ENCODE measurements at places on chromosomes 11 and 22. TPM values are rescaled to one million over a fixed set of nuclear protein-coding genes. Genes with fewer than 3 reads are reported as not detected.
A peak's percentile ranks its signal among the peaks of the same experiment; 100 is the strongest.

DNA sequence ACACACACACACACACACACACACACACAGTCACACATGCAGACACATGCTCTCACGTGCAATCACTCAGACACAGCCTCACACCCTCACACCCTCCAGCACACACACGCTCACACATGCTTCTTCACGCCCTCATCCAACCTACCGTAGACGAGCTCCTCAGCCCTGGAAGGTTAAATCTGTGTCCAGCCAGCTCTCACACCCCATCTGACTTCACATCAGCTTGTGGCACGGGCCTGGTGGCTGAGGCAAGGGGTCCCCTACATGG is 1.3 kb upstream of the SCUBE1 start:
- DNase-seq = no peak
- H3K27me3 ChIP-seq = peaks cover 8% of the 10 kb centered on the region
- no peak overlapping the region for H3K27ac ChIP-seq
- H3K4me1 ChIP-seq = peaks cover 3% of the 10 kb centered on the region
- no peak overlapping the region for H3K4me3 ChIP-seq

- H3K4me1 ChIP-seq = no peaks in the 10 kb centered on the region
- no peak for DNase-seq
- H3K36me3 ChIP-seq = no peaks in the 10 kb centered on the region
- H3K4me3 ChIP-seq = no peak overlapping the region
- no peaks in the 10 kb centered on the region for H3K27me3 ChIP-seq
- H3K27ac ChIP-seq = no peak overlapping the region
Measured at GRCh38 chr11:24819006-24819405, 322.2 kb downstream of the LUZP2 start.

DNA sequence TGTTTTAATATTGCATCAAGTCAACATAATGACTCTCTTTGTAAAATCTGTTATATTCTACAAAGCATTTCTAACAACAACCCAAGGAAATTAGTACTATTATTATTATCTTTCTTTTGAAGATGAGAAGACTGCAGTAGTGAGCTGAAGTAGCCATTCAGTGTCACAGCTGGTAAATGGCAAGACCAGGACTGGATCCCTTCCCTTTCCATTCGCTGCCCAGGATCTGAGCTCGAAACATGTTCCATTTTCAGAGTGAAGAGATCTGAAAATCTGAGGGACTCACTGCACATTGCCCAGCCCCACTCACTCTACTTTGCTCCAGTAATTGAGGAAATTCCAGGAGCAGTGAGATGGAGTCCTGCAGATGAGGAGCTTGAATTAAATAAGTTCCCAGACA is 240.0 kb upstream of the BLID start:
- DNase-seq = no peak
- no peaks in the 10 kb centered on the region for H3K4me1 ChIP-seq
- H3K27me3 ChIP-seq = no peaks in the 10 kb centered on the region
- H3K4me3 ChIP-seq = no peak overlapping the region
- H3K27ac ChIP-seq = no peak overlapping the region

DNA sequence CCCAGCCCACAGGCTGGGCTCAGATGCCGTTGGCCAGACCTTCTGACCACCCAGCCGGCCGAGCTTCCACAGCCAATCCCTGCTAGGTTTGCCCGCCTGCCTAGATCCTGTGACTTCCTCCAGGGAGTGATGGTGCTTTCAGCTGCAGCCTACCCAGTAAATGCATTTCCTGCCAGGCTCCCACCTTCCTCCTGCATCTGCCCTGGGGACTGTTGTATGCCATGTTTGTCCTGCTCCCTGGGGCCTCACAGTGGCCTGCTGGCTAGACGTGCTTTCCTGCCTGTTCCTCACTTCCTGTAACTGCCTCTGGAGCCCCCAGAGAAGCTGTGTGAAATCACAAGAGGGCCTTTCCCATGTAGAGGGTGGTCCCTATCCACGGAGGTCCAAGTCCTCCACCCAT is 86.2 kb downstream of the GALNT18 start:
- peak overlapping the region; percentile 86 for H3K27ac ChIP-seq
- DNase-seq = no peak
- H3K4me3 ChIP-seq = no peak overlapping the region
- H3K4me1 ChIP-seq = peaks cover 86% of the 10 kb centered on the region

DNA sequence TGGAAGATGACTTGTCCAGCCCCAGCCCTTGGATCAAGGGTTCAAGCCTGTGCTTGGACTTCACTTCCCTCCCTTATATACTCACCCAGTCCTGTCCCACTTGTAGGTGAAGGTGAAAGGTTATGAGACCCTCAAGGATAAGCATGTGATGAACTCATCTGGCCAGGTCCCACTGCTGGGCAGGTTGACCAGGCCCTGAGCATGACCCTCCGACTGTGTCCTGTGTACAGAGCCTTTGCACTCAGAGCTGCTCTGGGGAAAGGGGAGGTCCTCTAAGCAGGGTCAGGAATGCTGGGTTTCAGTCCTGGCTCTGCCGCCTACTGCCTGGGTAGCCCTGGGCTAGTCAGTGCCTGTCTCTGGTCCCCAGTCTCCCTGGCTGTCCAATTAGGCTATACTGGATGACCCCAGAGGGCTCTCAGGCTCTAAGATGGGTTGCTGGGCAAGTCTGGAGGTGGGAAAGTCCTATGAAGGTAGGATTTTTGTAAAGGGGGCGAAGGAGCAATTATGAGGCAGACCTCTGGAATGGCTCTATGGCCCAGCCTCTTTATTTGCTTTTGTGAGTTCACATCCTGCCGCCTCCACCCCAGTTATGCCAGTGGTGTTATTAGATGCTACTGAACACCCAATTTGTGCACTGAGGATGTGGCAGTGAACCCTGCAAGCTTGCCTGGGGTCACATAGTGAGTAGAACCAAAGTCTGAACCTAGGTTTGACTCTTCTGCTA is 14.1 kb downstream of the DGAT2 start:
- H3K4me3 ChIP-seq = no peak overlapping the region
- no peaks in the 10 kb centered on the region for H3K27me3 ChIP-seq
- H3K36me3 ChIP-seq = no peaks in the 10 kb centered on the region
- no peaks in the 10 kb centered on the region for H3K4me1 ChIP-seq
- H3K27ac ChIP-seq = no peak overlapping the region

DNA sequence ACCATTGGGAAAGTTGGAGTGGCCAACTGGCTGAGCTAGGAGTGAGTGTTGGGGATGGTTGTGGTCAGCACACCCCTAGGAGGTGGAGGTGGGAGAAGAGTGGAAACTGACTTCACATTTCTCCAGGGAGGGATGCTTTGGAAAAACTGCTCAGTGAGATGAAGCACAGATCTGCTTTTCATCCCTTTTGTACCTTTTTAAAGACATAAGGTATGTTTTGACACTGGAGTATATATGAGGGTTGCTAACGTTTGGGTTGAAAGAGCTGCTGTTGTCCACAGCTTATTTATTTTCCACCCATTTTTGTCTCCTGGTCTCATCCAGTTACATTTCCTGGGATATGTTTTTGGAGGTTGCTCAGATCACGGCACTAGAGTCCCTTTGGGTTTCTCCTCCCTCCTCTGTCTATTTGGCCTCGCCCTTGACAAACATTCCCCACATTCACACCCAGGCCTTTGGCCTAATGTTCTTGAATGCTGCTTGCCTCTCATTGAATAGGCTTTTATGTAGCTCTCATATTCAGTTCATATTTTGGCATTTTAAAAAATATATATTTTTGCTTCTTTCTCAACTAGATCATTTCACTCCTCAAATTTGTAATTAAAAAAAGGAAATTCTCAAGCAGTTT is 8.3 kb downstream of the SREBF2 start:
- no peaks in the 10 kb centered on the region for H3K36me3 ChIP-seq
- H3K4me1 ChIP-seq = peaks cover 22% of the 10 kb centered on the region
- H3K27me3 ChIP-seq = no peaks in the 10 kb centered on the region
- no peak overlapping the region for H3K4me3 ChIP-seq
- DNase-seq = no peak
- no peak overlapping the region for H3K27ac ChIP-seq

GRCh38 chr11:22244986-22245592 is 52.2 kb downstream of the ANO5 start:
- no peaks in the 10 kb centered on the region for H3K36me3 ChIP-seq
- no peak overlapping the region for H3K27ac ChIP-seq
- no peak overlapping the region for H3K4me3 ChIP-seq
- H3K27me3 ChIP-seq = no peaks in the 10 kb centered on the region

DNA sequence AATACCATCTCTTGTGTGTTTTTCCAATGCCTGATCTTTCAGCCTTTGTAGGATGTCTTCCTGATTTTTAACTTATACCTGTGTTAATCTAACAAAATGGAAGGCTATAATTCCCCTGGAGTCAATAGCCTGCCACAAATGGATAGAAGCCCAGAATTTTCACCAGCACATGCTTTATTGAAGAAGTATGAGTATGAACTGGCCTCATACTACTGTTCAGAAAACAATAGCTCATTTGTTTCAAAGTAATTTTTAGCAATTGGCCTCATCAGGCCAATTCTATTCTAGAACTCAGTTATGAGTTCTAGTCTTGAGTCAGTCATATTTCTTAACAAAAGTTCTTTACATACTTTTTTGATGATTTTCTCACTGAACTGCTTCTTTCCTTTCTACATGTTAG is 40.6 kb upstream of the SLC37A2 start:
- no peak for DNase-seq
- no peak overlapping the region for H3K27ac ChIP-seq
- no peaks in the 10 kb centered on the region for H3K27me3 ChIP-seq
- no peak overlapping the region for H3K4me3 ChIP-seq

TRIM51 gene
- not detected for total RNA-seq

ADAMTS15 gene
- 11.2 TPM for total RNA-seq

NXPE2 gene
- not detected for total RNA-seq

P2RX3 gene
- not detected for total RNA-seq

RASD2 gene
- 0.63 TPM for total RNA-seq

MUC5AC gene
- total RNA-seq = not detected
